ENCODE measurements at places on chromosomes 5 and 9. TPM values are rescaled to one million over a fixed set of nuclear protein-coding genes. Genes with fewer than 3 reads are reported as not detected.

SPATA31D4 gene
- not detected for total RNA-seq

IL9 gene
- total RNA-seq = 0.93 TPM

GAPT gene
- total RNA-seq = not detected

SLC25A2 gene
- total RNA-seq = 0.23 TPM

ABO gene
- not detected for total RNA-seq

FSD1L gene
- total RNA-seq = 0.61 TPM

ADAMTSL1 gene
- total RNA-seq = not detected

SLC36A3 gene
- total RNA-seq = not detected

FREM1 gene
- total RNA-seq = 0.23 TPM

DNA sequence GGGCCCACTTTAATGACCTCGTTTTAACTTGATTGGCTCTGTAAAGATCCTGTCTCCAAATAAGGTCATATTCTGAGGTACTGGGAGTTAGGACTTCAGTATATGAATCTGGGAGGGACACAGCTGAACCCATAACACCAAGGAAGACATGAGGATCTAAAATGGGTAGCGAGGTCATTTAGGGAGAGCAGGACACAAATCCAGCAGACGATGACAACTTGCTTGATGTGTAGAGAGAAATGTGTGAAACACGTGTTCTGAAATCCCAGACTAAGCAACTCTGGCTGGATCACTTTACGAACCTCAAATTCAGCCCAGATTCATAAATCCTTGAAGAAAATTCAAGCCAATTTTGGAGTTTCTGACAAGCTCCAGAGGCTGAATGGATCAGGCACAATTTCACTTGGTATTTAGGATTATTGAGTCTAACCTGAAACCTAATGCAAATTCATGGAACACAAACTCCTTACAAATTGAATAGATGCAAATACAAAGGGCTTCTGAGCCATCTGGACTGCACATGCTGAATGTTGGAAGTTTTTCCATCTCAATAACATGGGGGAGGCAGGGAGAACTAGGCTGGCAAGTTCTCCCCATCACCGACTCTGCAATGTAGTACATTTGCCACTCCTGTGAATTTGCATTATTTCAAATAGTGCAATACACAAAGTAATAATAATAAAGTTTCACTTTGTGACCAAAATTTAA, 74.0 kb upstream of the SLC30A5 start:
- DNase-seq = no peak

GRCh38 chr5:44952376-44952775, 143.6 kb downstream of the MRPS30 start:
- DNase-seq = no peak

DNA sequence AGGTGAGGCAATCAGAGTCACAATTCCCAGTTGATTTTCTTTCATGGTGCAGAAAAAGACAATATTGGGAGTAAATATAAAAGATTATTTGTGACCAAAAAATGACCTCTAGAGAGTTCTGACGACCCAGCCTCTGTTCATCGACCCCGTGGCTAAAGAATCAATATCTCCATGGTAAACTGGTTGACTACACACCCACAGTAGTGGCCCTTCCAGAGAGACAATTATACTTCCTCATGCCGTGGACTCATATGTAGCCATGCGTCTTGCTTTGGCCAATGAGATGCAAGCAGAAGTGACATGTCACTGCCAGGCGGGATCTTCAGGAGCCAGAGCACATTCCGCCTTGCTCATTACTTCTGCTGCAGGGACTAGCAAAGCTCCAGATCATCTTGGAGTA, 163.3 kb upstream of the RAD23B start:
- no peak for DNase-seq

GRCh38 chr5:147746986-147747385, 35.5 kb downstream of the JAKMIP2 start:
- no peak for DNase-seq

- no peak for DNase-seq
Observed at GRCh38 chr5:84783003-84783402, 398.3 kb upstream of the EDIL3 start.

- no peak for DNase-seq
Observed at GRCh38 chr5:84130006-84130580, 254.6 kb downstream of the EDIL3 start.

DNA sequence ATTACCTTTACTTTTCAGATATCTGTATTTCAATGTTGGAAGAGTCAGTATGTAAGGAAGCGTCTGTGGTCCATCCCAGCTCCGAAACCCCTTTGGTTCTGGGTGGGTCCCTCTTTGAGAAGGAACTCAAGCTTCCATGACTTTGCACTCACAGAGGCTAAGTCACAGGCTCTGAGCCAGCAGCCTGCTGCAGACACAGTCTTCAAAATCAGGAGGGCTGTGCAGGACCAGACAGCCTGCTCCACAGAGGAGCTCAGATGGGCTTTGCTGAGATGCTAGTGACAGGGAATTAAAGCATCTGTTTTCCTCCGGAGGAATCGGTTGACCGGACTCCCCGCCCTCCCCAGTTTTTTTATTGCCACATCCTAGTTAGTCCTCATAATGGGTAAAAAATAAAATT, 126.4 kb upstream of the ICE1 start:
- no peak for DNase-seq

GRCh38 chr9:73182928-73183327, 31.3 kb downstream of the ANXA1 start:
- no peak for DNase-seq

- no peak for DNase-seq
Observed at GRCh38 chr9:72646061-72646460, 124.7 kb downstream of the TMC1 start.

DNA sequence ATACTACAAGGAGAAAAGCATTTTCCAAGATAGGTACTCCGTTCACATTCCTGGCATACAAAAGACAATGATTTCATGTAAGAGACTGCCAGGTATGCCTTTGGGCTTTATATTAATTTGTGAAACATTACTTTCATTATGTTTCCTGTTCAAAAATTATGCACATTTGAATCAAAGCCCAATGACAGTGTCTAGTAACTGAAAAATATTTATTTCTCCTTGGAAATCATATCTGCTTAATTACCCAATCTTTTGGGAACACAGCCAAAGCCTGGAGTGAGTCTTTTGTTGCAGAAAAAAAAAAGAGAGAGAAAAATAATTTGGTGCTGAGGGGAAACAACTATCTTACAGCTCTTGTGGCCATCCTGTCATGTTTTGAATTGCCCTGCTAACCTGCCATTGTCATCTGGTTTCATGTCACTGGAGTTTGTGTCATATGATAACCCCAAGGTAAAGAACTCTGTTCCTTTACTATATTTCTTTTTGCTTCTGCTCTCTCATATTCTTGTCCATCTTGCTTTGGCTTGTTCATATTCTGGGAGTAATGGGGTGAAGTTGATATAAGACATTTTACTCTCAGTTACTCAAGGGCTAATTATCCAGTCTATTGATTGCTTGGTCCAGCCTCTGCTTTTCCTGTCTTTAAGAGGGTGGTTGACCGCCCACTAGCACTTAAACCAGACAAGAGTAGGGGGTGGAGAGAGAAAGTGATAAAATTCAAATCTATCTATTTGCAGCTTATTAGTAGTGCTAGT, 238.3 kb upstream of the NUDT12 start:
- no peak for DNase-seq

GRCh38 chr9:27599102-27599869, 26.0 kb upstream of the C9orf72 start:
- DNase-seq = no peak

GRCh38 chr5:68200288-68200687, 15.3 kb upstream of the PIK3R1 start:
- no peak for DNase-seq

DNA sequence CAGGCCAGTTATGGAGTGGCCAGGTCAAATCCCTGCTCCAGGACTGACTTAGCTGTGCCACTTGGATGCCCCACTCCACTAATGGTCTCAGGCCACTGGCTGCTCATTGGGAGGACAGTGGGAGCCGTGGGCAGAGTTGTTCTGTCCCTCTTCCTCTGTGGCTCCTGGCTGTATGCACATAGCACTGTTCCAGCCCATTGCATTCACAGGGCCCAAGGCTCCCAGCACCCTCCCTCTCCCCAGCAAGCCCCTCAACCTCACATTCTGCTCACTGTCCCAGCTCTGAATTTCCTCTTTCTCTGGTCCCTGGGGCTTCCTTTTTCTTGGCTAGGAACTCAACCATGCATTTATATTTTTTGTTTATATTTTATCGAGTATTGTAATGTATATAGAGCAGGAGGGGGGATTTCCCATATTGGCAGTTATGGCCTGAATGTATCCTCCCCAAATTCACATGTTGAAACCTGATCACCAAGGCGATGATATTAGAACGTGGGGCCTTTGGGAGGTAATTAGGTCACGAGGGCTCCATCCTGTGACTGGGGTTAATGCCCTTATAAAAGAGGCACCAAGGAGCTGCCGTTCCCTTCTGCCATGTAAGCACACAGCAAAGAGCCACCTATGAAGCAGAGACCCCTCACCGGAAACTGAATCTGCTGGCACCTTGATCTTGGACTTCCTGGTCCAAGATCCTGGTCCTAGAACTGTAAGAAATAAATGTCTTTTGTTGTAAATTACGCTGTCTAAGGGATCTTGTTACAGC, 17.0 kb upstream of the MVB12B start:
- no peak for DNase-seq

- DNase-seq = no peak
Observed at GRCh38 chr5:68084396-68084795, 131.2 kb upstream of the PIK3R1 start.

GRCh38 chr9:127887792-127888191, 10.3 kb upstream of the AK1 start:
- no peak for DNase-seq
